Cerebellar nuclear complex (tissue), 1 donor: ENCODE measurements at places on chromosomes 13 and 19.

GRCh38 chr13:114090476-114090875 lies 41.9 kb downstream of the RASA3 start:
- no peak for DNase-seq

- no peak for DNase-seq
Measured at GRCh38 chr19:39171479-39172465, 25.0 kb upstream of the NCCRP1 start.

DNA sequence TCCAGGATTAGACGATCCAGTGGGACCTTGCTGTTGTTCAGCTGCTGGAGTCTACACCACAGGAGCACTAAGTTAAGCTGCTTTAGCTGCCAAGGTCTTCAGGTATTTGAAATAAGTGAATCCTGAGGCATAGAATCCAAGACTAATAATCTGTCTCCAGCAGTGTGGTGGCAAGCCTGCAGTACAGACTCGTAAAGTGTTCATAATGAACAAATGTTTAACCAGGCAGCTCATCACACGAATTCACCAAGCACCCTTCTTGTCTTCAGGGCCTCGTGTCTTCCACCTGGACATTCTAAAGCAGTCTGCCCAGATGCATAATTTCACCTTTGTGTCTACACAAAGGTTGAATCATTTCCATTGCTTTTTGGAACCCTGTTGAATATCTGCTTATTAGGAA lies 5.3 kb downstream of the ATP11A start:
- no peak for DNase-seq

- no peak for DNase-seq
Measured at GRCh38 chr13:94343243-94343585, 136.3 kb downstream of the DCT start.

GRCh38 chr13:34371645-34372395 lies 553.9 kb downstream of the RFC3 start:
- no peak for DNase-seq

- no peak for DNase-seq
Measured at GRCh38 chr19:3668331-3669081, 31.8 kb downstream of the PIP5K1C start.

- DNase-seq = no peak
Measured at GRCh38 chr13:60229708-60230272, 66.1 kb upstream of the DIAPH3 start.

DNA sequence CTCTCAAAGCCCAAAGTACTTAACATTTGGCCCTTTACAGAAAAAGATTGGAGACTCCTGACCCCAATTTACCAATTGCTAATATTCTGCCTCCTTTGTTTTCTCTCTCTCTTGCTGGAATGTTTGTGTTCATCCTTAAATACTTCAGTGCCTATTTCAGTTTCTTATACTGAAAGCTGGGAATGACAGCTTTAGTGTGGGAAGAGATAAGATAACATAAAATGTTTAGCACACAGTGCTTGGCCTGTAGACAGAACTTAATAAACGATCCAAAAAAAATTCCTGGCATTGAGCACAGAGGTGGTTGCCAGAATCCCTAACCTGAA lies 3.0 kb upstream of the PLEKHF1 start:
- no peak for DNase-seq

DNA sequence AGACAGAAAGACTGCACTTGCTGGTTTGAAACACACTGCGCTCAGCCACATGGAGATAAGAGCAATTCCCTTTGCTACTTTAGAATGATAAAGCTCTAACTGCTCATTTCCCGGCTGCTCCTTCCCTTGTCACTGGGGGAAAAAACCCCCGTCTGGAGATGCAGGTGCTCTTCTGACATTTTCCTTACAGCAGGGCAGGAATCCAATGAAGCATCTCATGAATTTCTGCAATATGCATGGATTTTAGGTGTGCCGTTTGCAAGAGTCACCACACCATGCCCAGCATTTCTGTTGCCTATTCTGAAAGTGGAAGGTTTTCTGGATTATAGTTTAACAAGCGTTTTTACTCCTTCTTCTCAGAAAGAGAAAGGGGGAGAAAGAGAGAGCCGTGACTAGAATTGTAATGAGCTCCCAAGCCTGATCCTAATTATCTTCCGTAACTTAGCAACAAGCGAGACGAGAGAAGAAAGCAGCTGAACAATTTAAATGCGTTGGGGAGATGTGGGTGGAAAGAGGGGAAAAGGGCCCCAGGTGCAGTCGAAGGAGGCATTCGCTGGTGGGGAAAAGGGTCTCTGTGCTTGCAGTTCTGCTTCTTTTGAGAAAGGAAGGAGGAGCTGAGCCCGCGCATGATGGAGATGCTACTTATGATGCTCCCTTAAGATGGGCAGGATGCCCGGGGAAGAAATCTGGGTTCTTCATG lies 76.6 kb upstream of the SPATA13 start:
- DNase-seq = no peak

DNA sequence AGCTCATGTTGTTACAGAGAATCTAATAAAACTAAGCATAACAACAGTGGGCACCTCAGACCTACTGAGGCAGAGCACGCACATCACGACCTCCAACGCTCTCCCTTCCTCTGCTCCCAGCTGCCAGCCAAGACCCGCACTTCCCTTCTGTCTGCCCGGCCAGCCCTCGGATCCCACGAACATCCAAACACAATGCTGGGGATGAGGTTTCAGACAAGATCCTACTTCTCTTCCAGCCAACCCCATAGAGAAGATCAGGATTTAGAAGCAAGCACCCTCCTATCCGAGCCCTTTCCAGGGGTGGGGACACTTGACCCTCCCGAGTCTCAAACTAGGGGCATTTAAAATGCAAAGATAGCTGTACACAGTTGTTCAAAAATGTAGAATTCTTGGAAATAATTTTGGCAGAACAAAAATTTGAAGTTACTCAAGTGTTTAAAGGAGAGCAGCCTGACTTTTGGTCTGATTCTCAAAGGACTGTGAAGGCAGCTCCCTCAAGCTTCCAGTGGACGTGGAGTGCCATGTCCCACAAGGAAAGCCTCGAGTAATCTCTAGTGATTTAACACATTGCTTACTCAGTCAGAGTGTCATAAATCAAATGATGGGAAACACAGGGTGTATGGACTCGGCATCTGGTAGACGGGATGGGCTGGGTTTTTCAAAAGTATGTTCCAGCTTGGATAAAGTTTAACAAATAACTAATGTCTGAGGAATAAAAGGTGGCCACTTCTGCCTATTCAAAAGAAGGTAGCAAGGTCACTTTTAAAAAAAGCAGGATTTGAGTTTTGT lies 32.8 kb downstream of the ANKRD10 start:
- DNase-seq = no peak

DNA sequence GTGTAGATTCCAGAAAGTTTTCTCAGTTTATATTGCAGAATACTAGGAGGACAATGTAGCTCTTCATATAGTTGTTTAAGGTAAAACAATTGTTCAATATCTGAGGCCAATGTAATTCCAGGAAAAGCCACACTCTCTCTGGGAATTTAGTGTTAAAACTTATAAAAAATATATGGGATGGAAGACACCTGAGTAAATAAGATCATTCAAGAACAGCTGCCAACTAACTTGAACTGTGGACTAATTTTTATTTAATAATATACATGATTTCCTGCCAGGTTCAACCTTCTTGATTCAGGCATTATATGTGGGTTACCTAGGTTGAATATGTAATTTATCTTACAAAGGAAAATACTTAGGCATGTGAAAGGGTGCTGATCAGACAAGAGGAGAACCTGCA lies 841.1 kb upstream of the PRR20A start:
- DNase-seq = no peak

GRCh38 chr19:970695-971094 lies 13.4 kb upstream of the WDR18 start:
- DNase-seq = no peak

DNA sequence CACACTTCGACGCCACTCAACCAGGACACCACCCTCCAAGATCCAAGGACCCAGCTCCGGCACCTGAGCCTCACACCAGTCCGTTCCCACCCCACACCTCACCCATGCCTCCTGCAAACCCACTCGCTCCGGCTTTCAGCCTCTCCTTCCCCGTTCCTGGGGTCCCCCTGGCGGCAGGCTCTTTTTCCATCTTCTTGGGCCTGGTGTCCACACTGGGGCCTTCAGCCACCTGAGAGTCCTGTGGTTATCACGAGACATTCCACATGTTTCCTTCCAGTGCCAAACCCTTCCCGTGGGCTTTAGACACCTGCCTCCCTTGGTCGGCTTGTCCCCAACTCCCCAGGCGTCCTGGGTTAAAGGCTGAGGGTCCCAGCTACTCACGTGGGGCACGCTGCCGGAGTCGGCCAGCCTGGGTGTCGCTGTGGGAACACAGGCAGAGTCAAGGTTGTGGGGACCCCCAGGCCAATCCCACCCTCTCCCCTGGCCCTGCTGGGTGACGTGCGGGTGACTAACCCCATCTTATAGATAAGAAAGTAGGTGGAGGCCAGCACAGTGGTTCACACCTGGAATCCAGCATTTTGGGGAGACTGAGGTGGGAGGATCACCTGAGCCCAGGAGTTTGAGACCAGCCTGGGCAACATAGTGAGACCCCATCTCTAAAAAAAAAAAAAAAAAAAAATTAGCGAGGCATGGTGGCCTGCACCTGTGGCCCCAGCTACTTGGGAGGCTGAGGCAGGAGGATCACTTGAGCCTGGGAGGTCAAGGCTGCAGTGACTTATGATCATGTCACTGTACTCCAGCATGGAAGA lies 1.9 kb downstream of the JSRP1 start:
- no peak for DNase-seq

DNA sequence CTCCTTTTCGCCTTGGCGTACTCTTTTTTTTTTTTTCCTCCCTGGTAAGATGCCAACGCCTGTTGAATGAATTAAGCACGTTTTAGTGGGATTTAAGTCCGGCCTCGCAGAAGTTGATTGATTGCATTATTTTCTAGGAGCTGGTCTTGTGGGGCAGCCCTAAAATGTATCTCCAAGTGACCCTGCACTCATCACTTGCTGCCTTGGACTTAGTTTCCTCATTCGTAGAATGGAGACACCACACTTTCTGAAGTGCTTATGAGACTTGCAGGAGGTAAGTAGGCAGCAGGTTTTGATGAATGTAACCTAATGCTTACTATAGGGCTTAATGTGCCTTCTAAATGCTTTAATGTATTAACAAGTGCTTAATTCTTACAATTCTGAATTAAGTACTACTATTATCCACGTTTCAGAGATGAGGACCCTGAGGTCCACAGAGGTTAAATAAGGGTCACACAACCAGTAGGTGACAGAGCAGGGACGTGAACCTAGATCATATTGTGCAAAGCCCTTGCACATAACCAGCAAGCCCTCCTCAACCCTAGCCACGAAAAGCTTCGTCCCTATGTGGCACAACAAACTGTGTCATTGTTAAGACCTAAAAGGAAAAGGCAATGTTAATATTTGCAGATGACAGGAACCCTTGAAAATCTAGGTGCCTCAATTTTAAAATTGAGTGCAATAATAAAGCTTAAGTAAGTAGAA lies 514 bp upstream of the ARGLU1 start:
- no peak for DNase-seq

DNA sequence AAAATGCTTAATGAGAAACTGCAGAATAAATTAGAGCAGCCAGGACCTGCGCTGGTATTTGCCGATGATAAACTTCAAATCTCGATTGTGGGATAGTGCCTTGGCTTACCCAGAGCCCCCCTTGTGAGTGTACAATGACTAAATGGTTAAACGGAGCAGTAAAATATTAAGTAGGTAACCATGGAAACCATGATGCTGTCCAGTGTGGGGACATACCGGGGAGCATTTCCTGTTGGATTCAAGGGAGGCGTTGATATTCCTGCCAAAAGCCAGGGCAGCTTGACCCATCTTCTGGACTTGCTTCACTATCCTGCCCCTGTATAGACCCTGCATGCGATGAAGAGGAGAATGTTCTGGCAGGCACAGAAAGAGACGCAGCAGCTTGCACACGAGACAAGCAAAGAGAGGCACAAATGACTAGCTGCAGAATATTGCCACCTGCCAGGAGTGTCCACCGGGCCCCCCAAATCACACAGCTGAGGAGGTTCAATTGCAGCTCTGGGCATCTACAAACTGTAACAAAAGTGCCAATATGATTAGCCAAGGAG lies 255.3 kb upstream of the TSHZ3 start:
- no peak for DNase-seq

DNA sequence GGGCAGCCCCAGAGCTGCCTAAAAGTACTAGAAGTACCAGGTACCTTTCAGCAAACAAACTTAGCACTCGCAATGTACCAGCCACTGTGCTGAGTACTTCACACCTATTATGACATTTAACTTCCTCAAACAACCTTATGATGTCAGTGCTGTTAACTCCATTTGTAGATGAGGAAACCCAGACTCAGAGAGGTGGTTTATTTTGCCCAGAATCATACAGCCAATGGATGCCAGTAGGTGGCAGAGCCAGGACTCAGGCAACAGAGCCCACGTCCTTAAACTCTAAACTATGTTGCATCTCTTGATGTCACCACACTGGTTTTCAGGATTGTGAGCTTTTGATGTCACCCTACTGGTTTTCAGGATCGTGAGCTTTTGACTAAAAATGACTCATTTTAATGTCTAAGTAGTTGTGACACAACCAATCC lies 78.9 kb downstream of the FLT1 start:
- DNase-seq = no peak

DNA sequence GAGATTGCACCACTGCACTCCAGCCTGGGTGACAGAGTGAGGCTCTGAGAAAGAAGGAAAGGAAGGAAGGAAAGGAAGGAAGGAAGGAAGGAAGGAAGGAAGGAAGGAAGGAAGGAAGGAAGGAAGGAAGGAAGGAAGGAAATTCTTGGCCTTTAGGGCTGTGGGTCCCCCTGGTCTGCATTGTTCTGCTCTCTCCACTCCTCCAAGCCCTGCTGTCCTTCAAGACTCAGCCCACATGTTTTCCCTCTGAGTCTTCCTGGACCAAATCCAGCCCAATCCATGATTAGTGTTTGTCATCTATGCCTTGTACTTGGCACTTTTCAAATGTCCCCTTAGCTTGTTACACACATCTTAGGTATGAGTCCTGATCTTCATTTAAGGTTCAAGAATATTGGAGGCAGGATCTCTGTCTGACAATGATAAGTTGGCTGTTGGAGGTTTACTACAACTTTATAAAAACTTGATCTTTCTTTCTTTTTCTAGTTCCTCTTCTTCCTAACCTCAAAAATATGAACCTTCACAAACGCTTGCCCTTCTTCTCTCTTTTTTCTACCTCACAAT lies 48.8 kb upstream of the INTS6 start:
- DNase-seq = no peak

GRCh38 chr13:60790620-60791019 lies 393.6 kb downstream of the TDRD3 start:
- DNase-seq = no peak
